ENCODE measurements at places on chromosomes 3 and 15. TPM values are rescaled to one million over a fixed set of nuclear protein-coding genes. Genes with fewer than 3 reads are reported as not detected.

Gene AMIGO3
- 1.1 TPM for polyA plus RNA-seq

GRCh38 chr3:100581650-100582049, 27.8 kb upstream of the ADGRG7 start:
- no peak for DNase-seq

DNA sequence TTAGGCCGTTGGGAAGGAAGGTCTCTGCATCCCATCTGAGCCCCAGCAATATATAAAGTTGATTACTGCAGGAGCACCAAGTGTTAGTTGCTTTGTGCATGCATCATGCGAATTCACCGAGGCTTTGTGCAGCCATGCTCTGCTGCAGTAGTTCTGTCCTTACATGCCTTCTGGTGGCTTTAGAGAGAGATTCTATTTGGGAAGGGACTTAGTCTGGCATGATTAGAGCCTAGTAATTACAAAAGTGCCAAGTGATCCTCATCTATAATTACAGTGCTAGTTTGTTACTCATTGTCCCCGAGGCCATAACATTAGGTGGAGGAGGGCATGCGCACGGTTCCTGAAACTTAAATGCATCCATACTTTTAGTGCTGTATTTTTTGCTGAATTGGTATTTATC, 353.6 kb downstream of the CNTN4 start:
- no peak for DNase-seq

DNA sequence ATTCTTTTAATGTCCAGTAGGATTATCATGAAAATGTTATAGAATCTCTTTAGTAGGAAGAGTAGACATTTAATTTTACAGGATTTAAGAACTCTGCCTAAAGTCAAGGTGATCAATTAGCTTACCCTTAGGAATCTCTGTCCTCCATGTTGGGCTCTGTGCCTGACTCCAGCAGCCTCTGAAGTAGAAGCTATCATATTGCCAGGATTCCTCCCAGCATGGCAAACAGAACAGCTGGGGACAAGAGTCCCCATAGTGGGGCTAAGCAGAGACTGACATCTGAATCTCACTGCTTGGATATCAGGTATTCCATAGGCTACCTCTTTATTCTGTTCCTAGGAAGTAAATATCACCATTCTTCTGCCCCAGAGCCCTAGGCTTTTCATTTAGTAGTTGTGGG, 1.5 kb downstream of the SLC15A2 start:
- DNase-seq = no peak

Gene STT3B
- polyA plus RNA-seq = 57.2 TPM

- DNase-seq = no peak
Observed at GRCh38 chr3:48564022-48564421, 441 bp upstream of the UCN2 start.

GRCh38 chr3:160945336-160945735, 159.8 kb downstream of the B3GALNT1 start:
- no peak for DNase-seq

DNA sequence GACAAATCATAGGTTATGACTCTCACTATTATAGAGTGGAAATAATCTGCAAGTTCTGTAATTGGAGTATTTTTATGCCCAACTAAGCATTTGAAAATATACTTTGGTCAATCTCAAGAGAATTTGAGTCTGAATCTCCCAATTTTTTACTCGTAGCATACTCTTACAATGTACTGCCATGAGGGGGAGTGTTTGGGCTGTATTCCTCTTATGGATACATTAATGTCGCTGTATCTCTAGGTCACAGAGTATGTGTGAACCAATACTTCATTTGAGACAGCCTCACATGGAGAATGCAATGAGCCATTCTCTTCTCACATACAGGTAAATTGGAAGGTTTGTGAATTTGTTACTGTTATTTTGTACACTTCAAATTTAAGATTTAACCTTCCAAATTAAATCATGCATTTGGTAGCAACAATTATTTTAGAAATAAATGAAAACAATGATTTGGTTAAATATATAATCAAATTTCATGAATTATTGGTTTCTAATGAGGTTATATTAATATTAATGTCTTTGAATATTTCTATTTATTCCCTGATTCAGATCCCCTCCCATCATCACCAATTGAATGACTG, 5.5 kb upstream of the CD200 start:
- no peak for DNase-seq

GRCh38 chr3:14143271-14144225, 18.7 kb downstream of the TMEM43 start:
- peak; percentile 51 for DNase-seq

All from urinary bladder (tissue), 4 donors.